ENCODE measurements at places on chromosomes 2 and 18. TPM values are rescaled to one million over a fixed set of nuclear protein-coding genes. Genes with fewer than 3 reads are reported as not detected.

The OBSL1 gene
- 18.7 TPM for total RNA-seq

The GRHL1 gene
- 1.2 TPM for total RNA-seq

The LRRTM4 gene
- not detected for total RNA-seq

The CNTNAP5 gene
- not detected for total RNA-seq

The ORC4 gene
- total RNA-seq: 36.7 TPM

The VWA3B gene
- not detected for total RNA-seq

The NPHP1 gene
- 6.8 TPM for total RNA-seq

The ANKAR gene
- total RNA-seq: 1.9 TPM

The ABCG5 gene
- not detected for total RNA-seq

The OLA1 gene
- total RNA-seq: 121 TPM

The SCN3A gene
- 0.02 TPM for total RNA-seq
